NCI-H1417 (cell line): ENCODE measurements at places on chromosomes 7 and 10.

DNA sequence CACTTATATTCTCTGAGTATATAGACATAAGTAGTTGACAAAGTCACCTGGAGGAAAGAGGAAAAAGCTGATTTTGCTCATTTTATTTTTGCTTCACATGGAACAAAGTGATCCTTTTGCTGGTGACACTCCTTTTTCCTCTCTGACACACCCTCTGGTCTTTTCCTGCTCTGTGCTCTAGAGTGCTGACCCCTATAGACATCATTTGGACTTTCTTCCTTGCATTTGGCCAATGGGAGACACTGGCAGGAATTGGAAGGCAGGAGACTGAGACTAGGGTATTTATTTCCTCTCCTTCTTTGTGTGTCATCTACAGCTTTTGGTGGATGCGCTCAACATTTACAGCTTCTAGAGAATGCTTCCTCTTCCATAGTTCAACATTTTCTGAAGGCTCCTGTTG, 1078.1 kb downstream of the SORCS1 start:
- DNase-seq = no peak

- no peak for DNase-seq
These were observed 208.5 kb upstream of the NRP1 start for GRCh38 chr10:33542752-33543505.

- DNase-seq = no peak
These were observed 163.3 kb upstream of the AKR1E2 start for GRCh38 chr10:4662576-4663161.

DNA sequence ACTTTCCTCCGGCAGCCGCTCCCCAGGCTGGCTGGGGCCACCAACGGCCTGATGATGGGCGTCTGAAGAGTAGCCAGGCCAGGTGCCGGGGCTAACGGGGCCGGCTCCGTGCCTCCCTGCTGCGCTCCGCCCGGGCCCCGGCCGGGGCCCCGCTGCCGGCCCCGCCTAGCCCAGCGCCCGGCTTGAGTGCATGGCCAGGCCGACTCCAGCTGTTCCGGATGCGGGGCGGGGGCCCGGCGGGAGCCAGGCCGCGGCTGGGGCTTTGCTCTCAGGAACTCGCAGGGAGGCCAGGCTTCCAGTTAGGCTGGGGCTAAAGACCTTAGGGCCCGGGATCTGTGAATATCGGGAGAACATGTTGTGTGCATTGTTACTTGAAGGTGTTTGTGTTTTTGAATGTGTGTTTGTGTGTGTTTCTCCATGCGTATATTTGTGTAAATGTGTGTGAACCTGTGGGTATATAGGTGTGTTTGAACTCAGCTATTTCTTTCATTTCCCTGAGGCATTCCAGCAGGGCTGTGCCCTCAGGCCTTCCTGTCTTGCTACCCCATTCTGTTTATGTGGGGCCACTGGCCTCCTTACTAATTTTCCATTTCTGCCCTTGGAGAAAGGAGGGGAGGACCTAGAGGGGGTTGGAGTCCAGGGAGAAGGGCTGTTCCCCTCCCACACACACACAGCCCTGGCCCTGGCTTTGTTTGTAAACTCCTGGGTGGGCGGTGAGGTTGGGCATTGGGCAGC, 1.1 kb upstream of the LBX1 start:
- peak; percentile 66 for DNase-seq

DNA sequence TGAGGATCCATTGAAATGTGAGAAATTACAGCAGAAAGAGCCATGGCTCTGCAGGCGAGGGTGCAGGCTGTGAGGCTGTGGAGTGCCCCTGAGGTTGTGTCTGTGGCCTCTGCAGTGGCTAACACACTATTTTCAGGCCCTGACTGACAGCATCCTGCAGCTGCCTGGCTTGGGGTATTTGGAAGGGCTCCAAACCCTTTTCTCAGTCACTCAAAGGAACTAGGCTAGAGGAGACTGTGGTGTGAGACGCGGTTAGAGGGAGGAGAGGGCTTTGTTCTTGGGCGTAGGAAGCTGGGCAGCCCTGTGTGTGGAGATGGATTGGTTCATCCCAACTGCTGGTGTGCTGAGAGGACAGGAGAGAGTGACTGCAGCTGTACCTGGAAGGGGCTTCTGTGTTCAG, 134.9 kb downstream of the RAMP3 start:
- DNase-seq = no peak

- DNase-seq = no peak
These were observed 36.8 kb upstream of the CPXM2 start for GRCh38 chr10:123928427-123928826.

DNA sequence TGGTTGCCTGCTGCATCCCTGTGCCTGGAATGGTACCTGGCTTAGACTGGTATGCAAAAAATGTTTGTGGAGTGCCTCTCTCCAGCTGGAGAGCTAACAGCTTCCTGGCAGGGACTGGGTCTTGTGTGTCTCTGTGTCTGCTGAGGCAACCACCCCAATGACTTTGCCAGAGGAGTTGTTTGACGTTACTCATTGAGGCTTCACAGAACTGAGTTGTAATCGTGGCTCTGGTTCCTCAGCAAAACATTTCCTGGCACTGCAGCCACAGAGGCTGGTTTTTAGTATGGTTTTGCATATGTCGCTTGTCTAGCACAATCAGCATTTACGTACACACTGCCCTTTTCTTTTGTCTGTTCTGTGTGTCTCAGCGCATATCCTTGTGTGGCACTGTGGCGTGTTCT, 7.5 kb downstream of the ZNF282 start:
- DNase-seq = no peak

GRCh38 chr7:1236132-1236661, 3.5 kb downstream of the UNCX start:
- DNase-seq = peak; percentile 18

DNA sequence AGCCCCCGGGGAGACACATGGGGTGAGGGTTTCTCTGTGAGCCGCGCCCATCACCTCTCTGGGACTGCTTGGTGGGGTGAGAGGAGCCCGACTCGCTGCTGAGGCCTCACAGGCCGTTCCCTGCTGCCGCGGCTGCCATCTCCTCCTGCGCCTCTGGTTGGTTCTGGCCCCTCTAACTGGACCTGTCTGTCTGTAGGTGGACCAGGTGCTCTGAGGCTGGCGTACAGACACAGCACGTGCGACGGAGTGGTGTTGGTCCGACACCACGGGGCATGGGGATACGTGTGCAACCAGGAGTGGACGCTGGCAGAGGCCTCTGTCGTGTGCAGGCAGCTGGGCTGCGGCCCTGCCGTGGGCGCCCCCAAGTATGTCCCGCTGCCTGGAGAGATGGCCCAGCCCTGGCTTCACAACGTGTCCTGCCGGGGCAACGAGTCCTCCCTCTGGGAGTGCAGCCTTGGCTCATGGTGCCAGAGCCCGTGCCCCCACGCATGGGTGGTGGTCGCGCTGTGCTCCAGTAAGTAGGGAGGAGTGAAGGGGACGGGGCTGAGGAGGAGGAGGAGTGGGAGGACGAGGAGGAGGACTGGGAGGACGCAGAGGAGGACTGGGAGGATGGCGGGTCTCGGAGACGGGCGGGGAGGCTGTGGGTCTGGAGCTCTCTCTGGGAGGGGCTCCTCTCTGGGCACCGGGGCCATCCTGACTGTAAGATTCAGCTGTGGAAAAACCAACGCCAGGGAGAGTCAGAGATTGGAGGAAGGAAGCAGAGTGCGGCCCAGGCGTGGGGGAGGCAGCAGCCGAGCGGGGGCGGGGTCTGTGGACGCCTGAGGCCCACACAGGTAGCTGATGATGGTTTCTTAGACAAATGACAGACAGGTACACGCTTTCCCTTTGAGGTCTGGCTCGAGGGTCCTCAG, 2.6 kb downstream of the SCART1 start:
- no peak for DNase-seq
